ENCODE measurements at places on chromosomes 5 and 9.

- no peaks in the 10 kb centered on the region for H3K27me3 ChIP-seq
- no peak for DNase-seq
- no peak overlapping the region for H3K27ac ChIP-seq
- H3K36me3 ChIP-seq = no peaks in the 10 kb centered on the region
- H3K4me1 ChIP-seq = no peaks in the 10 kb centered on the region
These were observed 382.2 kb upstream of the CDH6 start for GRCh38 chr5:30811298-30811697.

DNA sequence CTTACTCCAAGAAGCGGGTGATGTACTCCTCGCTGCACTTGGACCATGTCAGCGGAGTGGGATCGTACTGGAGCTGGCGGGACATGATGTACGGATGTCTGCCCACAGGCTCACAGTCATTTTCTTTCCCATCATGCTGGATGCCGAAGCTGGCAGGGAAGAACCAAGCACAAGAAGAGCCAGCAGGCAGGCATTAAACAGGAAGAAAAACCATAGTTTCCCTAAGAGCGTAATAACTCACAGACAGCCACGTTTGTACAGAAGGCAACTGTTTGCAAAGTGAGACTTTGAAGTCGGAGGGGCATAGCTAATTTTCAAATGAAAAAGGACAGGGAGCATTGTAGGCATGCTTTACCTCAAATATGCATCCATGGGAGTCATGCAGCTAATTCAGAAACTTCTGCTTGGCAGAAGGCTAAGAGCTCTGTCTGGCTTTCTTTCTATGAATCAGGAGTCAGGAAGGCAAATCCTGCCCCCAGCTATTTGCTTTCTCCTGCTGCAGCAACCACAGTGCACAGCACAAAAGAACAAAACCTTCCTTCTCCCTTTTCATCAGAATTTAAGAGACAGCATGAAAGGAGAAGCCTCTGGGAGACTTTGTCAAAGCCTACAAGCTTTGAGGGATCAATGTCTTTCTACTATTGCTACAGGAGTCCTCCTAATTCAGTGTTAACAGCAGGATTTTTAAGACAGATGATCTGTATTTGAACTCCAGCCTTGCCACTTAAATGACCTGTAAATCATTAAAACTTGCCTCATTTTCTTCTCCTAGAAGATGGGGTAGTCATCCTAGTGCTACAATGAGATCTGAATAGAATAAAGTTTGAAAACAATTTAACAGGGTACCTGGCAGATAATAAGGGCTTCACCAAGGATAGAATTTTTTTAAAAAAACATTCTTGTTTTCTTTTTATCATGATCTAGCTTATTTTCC lies 209.1 kb downstream of the TARS1 start:
- H3K36me3 ChIP-seq = no peaks in the 10 kb centered on the region
- no peak overlapping the region for H3K27ac ChIP-seq
- no peak overlapping the region for H3K4me3 ChIP-seq
- no peaks in the 10 kb centered on the region for H3K27me3 ChIP-seq
- no peak for DNase-seq

GRCh38 chr9:93292288-93292615 lies 108.3 kb downstream of the WNK2 start:
- H3K4me1 ChIP-seq = peaks cover 4% of the 10 kb centered on the region
- H3K27me3 ChIP-seq = peaks cover 2% of the 10 kb centered on the region
- H3K36me3 ChIP-seq = no peaks in the 10 kb centered on the region
- no peak overlapping the region for H3K27ac ChIP-seq
- no peak overlapping the region for H3K4me3 ChIP-seq

GRCh38 chr5:53059281-53059680 lies 50.3 kb downstream of the MOCS2 start:
- no peaks in the 10 kb centered on the region for H3K4me1 ChIP-seq
- no peak overlapping the region for H3K27ac ChIP-seq
- no peaks in the 10 kb centered on the region for H3K36me3 ChIP-seq
- H3K27me3 ChIP-seq = peaks cover 21% of the 10 kb centered on the region
- DNase-seq = no peak

DNA sequence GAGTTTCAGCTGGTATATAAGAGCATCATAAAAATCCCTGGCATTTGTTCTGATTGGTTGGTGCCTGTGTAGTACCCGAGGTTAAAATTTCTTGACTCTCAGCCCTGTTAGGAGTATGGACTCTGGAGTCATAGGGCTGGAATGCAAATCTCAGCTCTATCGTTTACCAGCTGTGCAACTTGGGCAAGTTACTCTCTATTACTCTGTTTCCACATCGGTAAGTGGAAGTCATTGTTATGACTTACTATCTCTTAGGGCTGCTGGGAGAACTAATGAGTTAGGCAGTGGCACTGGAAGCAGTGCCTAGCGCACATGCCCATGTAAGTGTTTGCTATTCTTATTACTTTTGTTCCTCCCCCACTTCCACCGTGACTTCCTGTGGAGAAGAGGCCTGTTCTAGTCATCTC lies 141.6 kb downstream of the BOD1 start:
- H3K36me3 ChIP-seq = no peaks in the 10 kb centered on the region
- peaks cover 2% of the 10 kb centered on the region for H3K4me1 ChIP-seq
- H3K27ac ChIP-seq = no peak overlapping the region
- DNase-seq = no peak
- peaks cover 10% of the 10 kb centered on the region for H3K27me3 ChIP-seq
- no peak overlapping the region for H3K4me3 ChIP-seq

GRCh38 chr5:75355236-75355635 lies 18.2 kb downstream of the HMGCR start:
- no peak overlapping the region for H3K27ac ChIP-seq
- H3K4me3 ChIP-seq = no peak overlapping the region
- no peak for DNase-seq
- H3K36me3 ChIP-seq = peaks cover 91% of the 10 kb centered on the region
- peaks cover 22% of the 10 kb centered on the region for H3K4me1 ChIP-seq

GRCh38 chr5:101543780-101544179 lies 640.7 kb upstream of the ST8SIA4 start:
- no peaks in the 10 kb centered on the region for H3K36me3 ChIP-seq
- H3K4me3 ChIP-seq = no peak overlapping the region
- H3K27ac ChIP-seq = no peak overlapping the region
- H3K27me3 ChIP-seq = no peaks in the 10 kb centered on the region
- H3K4me1 ChIP-seq = no peaks in the 10 kb centered on the region

- H3K27ac ChIP-seq = no peak within 1 kb of the TSS
- H3K27me3 ChIP-seq = peaks cover 61% of the 10 kb centered on the region
- DNase-seq = peak; percentile 47
- H3K4me3 ChIP-seq = peak within 1 kb of the TSS; percentile 46
- no peaks in the 10 kb centered on the region for H3K36me3 ChIP-seq
- peaks cover 5% of the 10 kb centered on the region for H3K4me1 ChIP-seq
These were observed at the start of gene IGFBPL1 for GRCh38 chr9:38423973-38424843. TSS of gene IGFBPL1 (minus strand) at chr9:38424454. CDS start at chr9:38424424, 30 bp downstream.

DNA sequence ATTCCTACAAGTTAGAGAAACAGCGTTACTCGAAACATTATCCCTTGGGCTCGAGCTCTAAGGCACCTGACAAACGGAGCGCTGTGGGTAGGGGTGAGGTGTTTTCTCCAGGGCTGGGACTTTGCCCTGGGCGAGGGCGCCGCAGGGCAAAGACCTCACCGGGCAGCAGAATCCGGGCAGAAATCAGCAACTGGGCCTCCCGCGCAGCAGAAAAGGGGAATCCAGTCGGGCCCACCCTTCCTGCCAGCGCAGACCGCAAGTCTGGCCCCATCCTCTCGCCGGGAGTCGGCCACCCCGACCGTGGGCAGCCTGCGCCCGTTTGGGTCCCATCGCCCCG lies 430 bp upstream of the MSH3 start:
- H3K27ac ChIP-seq = peak overlapping the region; percentile 95
- DNase-seq = no peak
- H3K4me3 ChIP-seq = no peak overlapping the region
- H3K36me3 ChIP-seq = peaks cover 48% of the 10 kb centered on the region
- H3K27me3 ChIP-seq = no peaks in the 10 kb centered on the region

DNA sequence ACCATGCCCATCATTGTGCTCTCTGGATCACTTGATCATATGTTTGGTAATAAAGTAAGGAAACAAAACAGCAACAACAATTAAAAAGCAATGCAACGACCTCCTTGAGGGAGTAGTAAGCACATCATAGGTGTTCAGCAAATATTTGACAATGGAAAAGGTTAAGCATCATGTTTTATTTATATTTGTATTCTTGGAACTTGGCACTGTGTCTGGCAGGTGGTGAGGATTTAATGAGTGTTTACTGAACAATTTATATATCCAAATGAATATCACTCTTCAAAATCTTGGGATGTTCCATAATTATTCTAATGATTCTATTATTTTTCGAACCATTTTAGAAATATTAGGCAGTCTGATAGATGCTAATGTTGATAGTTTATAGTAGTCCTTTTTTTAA lies 6.2 kb downstream of the PIP5K1B start:
- H3K27me3 ChIP-seq = peaks cover 82% of the 10 kb centered on the region
- peaks cover 9% of the 10 kb centered on the region for H3K4me1 ChIP-seq
- no peaks in the 10 kb centered on the region for H3K36me3 ChIP-seq
- no peak overlapping the region for H3K27ac ChIP-seq

GRCh38 chr5:149271716-149272563 lies at the start of gene AFAP1L1:
TSS of gene AFAP1L1 (plus strand) at chr5:149271859. CDS start at chr5:149271969, 110 bp downstream.
- peak; percentile 52 for DNase-seq
- H3K27me3 ChIP-seq = peaks cover 37% of the 10 kb centered on the region
- peak within 1 kb of the TSS; percentile 83 for H3K4me3 ChIP-seq
- no peaks in the 10 kb centered on the region for H3K36me3 ChIP-seq
- H3K4me1 ChIP-seq = peaks cover 11% of the 10 kb centered on the region

GRCh38 chr9:127181315-127181580 lies 58.8 kb upstream of the ANGPTL2 start:
- H3K4me3 ChIP-seq = no peak overlapping the region
- no peaks in the 10 kb centered on the region for H3K27me3 ChIP-seq
- no peak for DNase-seq
- H3K36me3 ChIP-seq = no peaks in the 10 kb centered on the region

DNA sequence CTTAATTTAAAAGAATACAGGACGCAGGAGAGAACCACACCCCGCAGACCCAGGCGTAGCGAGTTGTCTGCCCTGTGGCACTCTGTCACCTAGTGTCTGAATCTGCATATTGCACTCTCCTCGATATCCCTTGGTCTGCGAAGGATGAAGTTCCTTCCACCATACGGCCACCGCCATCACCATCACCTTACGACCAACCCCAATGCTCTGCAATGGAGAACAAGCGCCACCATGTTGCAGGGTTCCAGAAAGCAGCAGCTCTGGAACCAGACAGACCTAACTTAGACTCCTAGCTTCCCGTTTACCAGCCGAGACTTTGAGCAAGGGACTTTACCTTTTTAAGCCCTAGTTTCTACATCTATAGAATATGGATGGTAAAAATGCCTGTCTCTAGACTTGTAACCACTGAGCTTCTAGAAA lies 77.4 kb upstream of the DMRT1 start:
- no peaks in the 10 kb centered on the region for H3K36me3 ChIP-seq
- peak; percentile 32 for DNase-seq
- no peak overlapping the region for H3K27ac ChIP-seq
- H3K4me1 ChIP-seq = peaks cover 4% of the 10 kb centered on the region
- no peak overlapping the region for H3K4me3 ChIP-seq
- H3K27me3 ChIP-seq = peaks cover 38% of the 10 kb centered on the region

DNA sequence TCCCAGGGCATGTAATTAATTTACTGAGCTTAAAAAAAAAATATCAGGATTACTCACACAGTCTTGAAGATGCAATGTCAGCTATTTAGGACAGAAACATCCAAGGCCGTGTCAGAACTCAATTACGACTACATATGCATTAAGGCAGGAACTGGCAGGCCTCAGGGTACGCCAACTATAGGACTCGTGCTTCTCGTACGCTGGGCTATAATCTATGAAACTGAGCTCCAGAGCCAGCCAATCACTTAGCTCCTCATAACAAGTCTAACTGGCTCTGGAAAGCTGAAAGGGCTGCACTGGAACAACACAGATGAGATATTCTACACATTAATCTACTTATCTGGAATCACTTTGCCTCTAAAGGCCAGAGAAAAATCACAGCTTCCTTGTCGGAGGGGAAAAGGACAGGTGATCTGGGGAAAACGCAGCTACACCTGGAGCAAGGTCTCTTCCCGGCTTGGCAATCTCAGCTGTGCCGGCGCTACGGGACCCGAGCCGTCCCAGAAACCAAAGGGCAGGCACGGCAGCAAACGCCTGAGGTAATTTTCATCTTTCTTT lies 212.0 kb downstream of the DEPDC1B start:
- H3K27me3 ChIP-seq = no peaks in the 10 kb centered on the region
- DNase-seq = no peak
- no peaks in the 10 kb centered on the region for H3K36me3 ChIP-seq
- H3K4me3 ChIP-seq = no peak overlapping the region

DNA sequence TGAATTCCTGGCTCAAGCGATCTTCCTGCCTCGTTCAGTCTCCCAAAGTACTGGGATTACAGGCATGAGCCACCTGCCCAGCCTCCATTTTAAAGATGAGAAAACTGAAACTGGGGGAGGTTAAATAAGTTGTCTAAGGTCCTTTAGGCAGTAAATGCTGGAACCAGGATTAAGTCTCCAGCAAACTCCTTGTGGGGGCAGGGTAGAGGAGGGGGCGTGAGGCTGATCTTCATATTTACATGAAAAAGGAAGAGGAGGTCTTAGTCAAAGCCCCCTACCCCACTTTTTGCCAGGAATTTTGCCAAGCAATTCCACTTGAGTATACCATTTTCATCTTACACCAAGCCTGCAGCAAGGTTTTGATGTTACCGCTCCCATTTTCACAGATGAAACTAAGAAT lies 76.6 kb upstream of the NR4A3 start:
- no peaks in the 10 kb centered on the region for H3K36me3 ChIP-seq
- H3K4me3 ChIP-seq = no peak overlapping the region
- H3K27ac ChIP-seq = no peak overlapping the region
- no peak for DNase-seq
- no peaks in the 10 kb centered on the region for H3K4me1 ChIP-seq

DNA sequence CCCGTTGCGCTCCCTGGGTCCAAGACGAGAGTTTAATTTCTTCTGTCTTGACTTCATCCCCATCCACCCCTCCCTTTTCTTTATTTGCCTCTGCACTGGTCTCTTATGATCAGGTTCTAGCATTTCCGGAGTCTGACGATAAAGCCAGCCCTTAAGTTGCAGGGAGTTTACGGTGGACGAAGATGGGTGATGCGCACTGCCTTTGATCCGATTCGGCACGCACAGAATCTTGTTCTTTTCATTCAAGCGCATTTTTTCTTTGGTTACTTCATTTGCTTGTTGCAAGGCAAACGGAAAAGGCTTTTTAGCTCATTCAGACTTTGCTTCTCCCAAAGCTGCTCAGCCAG lies 488 bp upstream of the MCTP1 start:
- H3K36me3 ChIP-seq = no peaks in the 10 kb centered on the region
- H3K27ac ChIP-seq = no peak overlapping the region
- peaks cover 11% of the 10 kb centered on the region for H3K4me1 ChIP-seq
- peaks cover 74% of the 10 kb centered on the region for H3K27me3 ChIP-seq
- H3K4me3 ChIP-seq = peak overlapping the region; percentile 62
- DNase-seq = no peak
